CD4-positive, alpha-beta T cell treated with Interferon gamma for 1 hour (primary cell): ENCODE measurements at places on chromosomes 7 and 10.
A peak's percentile ranks its signal among the peaks of the same experiment; 100 is the strongest.

GRCh38 chr10:102546606-102547320 lies 43.0 kb downstream of the SUFU start:
- DNase-seq: no peak

DNA sequence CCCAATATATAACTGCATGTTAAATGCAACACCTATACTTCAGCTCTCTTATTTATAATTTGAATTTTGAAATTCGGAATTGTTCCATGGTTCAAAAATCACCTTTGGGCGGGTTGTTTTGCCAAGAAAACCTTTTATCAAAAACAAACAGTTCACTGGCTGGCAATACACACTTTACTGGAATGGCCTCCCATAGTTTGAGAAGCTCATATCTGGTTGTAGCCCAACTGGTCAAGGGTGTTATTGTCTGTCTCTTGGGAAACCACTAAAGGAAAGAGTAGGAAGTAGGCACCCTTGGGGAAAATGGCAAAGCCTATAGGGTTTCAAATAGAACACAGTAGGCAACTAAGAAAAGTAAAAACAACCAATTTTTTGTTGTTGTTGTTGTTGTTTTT lies 117.9 kb downstream of the HIPK2 start:
- DNase-seq: no peak

GRCh38 chr10:104329735-104330134 lies 8.5 kb downstream of the ITPRIP start:
- no peak for DNase-seq

DNA sequence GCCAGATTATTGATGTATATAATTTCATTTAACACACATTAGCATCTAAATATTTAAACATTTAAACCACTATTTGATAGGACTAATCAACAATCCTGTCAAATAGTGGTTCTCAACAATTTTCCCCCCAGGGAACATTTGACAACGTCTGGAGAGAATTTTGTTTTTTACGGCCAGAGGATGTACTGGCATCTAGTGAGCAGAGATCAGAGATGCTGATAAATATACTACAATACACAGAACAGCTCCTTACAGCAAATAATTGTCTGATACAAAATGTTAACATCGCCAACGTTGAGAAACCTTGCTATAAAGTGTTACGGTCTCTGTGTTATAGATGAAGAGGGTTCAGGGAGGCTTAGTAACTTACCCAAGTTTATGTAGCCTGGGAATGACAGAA lies 25.0 kb upstream of the TMEM229A start:
- no peak for DNase-seq

- no peak for DNase-seq
These were observed 430.0 kb downstream of the TYW1 start for GRCh38 chr7:67426654-67427053.

DNA sequence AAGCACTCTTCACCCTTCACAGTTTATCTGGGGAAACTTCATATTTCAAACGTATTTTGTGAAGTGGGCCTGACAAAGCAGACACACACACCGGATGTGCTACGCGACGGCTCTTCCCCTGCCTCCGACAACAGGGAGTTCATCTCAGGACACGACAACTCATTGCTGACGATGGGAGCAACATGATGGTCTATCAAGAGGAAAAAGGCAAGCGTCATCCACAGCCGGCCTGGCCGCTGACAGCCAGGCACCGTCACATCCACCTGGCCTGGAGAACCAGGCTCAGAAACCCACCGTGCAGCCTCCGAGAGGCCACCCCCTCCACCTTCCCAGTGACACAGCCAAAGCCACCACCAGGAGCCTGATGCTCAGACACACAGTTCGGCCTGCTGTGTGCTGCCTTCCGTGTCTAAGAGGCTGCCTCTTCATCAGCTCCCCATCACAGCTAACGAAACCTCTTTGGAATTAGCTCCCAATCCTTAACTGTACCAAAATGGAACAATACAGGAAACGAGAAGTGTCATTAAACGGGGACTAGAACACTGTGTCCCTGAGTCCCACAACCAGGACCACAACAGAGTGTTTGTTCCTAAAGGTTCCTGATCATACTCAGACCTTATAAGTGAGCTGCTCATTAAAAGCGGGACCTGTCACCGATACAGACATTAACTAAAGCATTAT lies 76.7 kb downstream of the SFMBT2 start:
- DNase-seq: no peak

- DNase-seq: no peak
These were observed 171.9 kb downstream of the ARHGAP12 start for GRCh38 chr10:31756729-31757110.

GRCh38 chr7:77907281-77907680 lies 108.7 kb downstream of the PHTF2 start:
- DNase-seq: no peak

- DNase-seq: no peak
These were observed 230.9 kb downstream of the ZMYND11 start for GRCh38 chr10:366186-366585.

DNA sequence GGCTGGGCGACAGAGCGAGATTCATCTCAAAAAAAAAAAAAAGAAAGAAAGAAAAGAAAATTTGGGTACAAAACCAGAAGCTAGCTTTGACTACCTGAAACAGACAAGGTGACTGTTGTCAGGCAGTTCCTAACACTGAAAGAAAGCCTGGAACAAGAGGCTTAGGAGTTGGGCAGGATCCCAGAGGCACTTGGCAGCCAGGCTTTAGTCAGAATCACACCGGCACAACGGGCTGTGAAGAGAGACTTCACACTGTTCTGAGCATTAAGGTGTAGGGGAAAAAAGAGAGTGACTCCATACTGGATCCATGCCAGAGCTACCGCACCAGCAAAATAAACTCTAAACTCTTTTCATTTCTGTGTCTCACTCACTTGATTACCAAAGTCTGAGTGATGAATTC lies 130.8 kb downstream of the ZNF467 start:
- no peak for DNase-seq

- DNase-seq: no peak
These were observed 112.8 kb downstream of the APBB1IP start for GRCh38 chr10:26550774-26551526.

GRCh38 chr10:13973742-13974141 lies 357.0 kb downstream of the FRMD4A start:
- no peak for DNase-seq

DNA sequence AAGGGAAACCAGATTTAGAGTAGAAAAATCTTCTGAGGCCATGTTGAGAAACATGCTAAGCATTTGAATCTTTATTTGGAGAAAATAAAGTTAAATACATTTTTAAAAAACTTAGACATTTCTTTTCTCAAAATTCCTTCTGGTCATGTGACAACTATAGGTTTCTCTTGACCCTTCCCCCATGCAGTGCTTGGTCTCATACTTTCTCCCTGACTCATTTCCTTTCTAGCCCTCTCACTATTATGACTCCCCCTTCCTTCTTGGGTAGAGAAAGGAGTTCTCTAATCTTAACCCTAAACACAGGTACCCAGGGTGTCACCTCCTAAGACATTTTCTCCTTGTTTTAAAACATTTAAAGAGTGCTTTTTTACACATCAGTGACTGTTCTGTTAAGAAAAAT lies 179.5 kb upstream of the TMEM106B start:
- DNase-seq: no peak

DNA sequence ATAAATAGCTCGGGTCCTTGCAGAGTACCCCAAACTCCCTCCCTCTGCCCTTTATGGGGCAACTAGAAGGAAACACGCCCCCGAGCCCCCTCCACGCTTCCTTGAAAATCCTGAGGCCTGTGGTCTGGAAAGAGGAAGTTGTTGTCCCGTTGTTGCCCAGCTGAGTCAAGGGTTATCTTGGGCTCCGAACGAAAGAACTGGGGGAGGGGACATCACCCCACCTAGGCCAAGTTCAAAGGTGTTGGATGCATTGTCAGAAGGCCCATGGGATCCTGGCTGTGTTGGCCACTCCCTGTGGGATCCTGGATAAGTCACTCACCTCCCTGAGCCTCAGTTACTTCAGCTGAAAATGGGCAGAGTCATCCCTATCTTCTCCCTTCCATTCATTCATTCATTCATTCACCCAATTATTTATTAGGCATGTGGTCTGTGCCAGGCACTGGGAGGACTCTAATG lies at the start of gene CCL24:
Gene CCL24 (minus strand): TSS at position 26 of the 456 bp plus-strand sequence. CDS start 91 bp downstream, outside the sequence.
- DNase-seq: no peak

DNA sequence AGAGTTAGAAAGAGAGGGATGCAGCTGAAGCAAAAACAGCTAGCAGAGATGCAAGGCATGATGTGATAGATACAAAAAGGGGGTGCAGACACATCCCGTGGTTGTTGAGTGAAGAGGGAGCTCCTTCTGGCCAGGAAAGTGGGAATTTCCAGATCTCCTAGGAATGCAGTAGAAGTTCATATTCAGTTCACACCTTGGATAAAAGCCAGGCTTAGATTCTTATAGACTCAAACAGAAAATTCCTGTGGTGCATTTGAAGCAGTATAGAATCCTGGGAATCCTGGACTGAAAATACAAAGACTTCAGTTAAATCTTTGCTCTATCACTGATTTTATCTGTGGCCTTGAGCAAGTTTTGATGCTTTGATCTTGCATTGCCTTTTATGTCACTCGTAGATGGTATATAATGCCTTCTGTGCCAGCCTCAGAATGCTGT lies 33.9 kb downstream of the SGPL1 start:
- DNase-seq: no peak

DNA sequence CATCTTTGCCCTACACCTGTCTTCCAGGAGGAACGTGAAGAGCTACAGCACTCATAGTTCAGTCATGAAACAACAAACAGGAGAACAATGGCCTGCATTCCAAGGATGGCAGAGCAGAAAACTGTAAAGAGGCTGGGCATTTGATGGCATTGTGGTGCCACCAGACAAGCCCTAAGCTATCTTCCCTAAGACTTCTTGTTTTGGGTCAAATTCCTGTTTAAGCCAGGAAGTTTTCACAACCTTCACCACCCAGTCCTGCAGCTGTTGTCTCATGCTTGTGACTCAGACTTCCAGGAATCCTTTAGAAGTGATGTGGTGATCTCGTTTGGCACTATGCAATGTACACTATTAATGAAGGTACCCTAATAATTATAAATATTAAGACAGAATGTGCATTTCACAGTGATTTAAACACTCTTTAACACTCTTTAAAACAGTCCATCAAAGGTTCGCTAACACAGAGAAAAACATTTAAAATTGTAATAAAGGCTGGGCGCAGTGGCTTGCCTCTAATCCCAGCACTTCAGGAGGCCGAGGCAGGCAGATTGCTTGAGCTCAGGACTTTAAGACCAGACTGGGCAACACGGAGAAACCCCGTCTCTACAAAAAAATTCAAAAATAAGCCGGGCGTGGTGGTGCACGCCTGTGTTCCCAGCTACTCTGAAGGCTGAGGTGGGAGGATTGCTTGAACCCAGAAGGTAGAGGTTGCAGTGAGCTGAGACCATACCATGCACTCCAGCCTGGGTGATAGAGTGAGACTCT lies 2.7 kb upstream of the HERPUD2 start:
- DNase-seq: no peak

DNA sequence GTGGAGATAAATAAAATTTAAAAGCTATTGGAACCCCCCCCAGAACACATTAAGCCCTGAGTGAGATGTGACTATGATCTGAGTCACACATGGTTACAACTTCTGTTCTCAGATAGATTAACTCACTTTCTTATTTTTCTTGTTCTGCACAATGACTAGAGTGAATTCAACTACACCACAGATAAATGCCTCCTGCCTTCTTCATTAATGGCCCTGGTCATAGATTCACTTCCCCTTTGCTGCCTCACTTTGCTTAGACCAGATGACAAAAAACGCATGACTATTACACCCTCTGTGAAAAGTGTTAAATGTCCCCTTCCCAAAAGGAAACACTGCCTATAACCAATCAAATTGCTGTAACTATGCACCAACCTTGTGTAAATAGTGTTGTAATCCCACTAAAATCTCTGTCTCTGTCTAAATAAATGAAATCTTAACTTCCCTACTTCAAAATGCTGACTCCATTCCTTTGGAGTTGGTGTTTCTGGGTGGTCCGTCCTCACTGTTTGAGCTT lies 49.4 kb downstream of the AKR1D1 start:
- DNase-seq: peak; percentile 17

GRCh38 chr7:42768045-42768444 lies 143.8 kb downstream of the C7orf25 start:
- DNase-seq: no peak

- no peak for DNase-seq
These were observed 453.4 kb upstream of the CELF2 start for GRCh38 chr10:10564081-10564794.

GRCh38 chr7:117024811-117025210 lies 71.5 kb downstream of the ST7 start:
- DNase-seq: no peak

- no peak for DNase-seq
These were observed 23.5 kb downstream of the TMEM72 start for GRCh38 chr10:44934416-44935200.

DNA sequence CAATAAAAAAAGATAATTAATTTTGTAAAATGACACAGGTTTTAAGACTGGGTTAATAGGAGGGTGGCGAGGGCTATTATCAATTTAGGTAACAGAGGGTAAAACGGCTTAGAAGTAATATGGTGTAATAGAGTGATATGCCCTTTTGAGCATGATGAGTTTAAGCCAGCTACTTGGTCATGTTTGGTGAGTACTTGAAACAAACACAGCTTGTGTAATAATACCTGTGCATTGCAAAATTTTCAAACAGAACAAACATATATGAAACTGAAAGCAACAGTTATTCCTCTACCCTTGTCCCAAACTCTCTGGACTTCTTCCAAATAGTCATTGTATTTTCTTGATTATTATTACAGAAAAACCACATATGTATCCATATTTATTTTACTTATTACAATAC lies 241.7 kb downstream of the MAGI2 start:
- no peak for DNase-seq

GRCh38 chr7:98745722-98746318 lies 124.0 kb downstream of the TMEM130 start:
- peak; percentile 41 for DNase-seq

DNA sequence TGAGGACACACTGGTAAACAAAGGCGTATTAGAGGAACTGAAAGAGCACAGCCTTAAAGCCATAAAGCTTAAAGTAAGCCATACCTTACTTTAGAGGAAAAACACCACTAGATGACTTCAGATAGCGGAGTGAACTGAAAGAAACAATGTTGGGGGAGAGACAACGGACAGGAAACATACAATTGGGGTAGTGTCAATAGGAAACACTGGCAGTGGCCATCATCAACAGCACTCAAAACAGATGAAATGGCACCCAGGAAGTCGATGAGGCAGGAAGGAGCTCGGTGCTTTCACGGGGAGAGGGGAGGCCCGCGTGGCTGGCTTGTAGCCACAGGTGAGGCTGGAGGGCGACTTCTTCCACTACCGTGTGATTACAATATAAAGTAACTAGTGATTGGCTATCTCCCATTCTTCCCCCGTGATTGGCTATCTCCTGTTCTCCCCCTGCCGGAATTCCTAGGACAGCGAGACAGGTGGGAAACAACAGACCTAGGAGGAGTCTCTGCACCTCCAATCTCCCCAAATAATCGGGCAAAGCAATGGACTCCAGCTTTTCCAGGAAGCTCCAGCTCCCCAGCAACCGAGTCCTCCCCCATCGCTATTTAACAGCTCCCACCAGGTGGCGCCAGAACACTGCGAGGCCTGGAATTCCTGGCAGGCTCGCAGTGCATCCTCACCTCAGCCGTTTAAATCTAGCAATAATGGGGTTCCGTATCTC lies 2.4 kb upstream of the TAS2R38 start:
- DNase-seq: peak; percentile 57
